ENCODE measurements at places on chromosomes 11 and 22. TPM values are rescaled to one million over a fixed set of nuclear protein-coding genes. Genes with fewer than 3 reads are reported as not detected.
A peak's percentile ranks its signal among the peaks of the same experiment; 100 is the strongest.

DNA sequence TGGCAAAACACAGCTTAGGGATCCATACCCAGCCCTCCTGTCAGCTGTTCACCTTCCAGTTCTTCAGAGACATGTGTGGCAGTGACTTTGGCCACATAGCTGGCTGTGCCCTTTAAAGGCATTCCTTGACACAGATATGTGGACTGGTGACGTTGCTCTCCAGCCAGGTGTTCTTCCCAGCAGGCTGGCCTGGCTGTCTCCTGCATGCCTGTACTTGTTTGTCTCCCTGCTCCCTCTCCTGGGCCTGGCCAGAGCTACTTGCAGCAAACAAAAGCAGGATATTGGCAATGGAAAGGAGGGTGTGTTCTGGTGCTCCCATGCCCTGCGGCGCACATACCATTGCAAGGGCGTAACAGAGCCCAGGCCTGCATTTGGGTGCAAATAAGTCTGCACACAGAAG is 38.3 kb downstream of the PIK3IP1 start:
- H3K36me3 ChIP-seq, result peaks cover 32% of the 10 kb centered on the region
- H3K4me3 ChIP-seq, result no peak overlapping the region
- peaks cover 34% of the 10 kb centered on the region for H3K4me1 ChIP-seq
- peak overlapping the region; percentile 61 for H3K27ac ChIP-seq
- no peaks in the 10 kb centered on the region for H3K27me3 ChIP-seq

- no peak overlapping the region for H3K4me3 ChIP-seq
- no peaks in the 10 kb centered on the region for H3K36me3 ChIP-seq
- no peak overlapping the region for H3K27ac ChIP-seq
- no peaks in the 10 kb centered on the region for H3K27me3 ChIP-seq
- DNase-seq, result no peak
Measured at GRCh38 chr11:125287491-125288210, 123.1 kb downstream of the PKNOX2 start.

MS4A6A gene
- total RNA-seq, result 143 TPM

GRCh38 chr22:50696251-50696798 is 23.7 kb downstream of the SHANK3 start:
- peak; percentile 29 for DNase-seq
- H3K27ac ChIP-seq, result no peak overlapping the region
- H3K4me3 ChIP-seq, result no peak overlapping the region
- H3K4me1 ChIP-seq, result peaks cover 28% of the 10 kb centered on the region

DNA sequence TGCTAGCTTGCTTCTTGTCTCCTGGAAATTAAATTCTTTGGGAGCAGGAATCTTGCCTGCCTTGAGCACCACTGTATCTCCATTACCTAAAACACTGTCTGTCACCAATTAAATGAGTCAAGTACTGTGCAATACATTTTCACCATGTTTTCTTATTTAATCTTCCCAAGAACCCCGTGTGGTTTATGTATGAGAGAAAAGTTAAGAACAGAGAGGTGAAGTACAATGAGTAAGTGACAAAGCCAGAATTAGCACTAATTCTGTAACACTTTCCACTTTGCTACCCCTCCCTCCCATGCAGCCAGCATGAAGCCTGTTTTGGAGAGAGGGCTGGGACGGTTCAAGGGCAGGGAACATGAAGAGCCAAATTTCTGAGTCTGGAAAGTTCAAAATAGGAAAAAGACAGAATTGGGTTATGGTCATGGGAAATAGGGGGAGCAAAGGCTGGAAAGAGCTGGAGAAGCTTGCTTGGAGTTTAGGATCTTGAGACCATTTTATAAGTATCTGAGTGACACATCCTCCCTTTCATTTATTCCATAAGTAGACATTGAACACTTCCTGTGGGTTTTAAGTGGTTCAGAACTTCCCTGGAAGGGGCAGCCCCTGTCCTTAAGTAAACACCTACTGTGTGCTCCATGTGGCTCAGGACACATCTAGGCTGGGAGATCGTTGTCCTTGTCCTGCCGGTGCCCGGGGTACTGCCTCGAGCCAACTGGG is 60.5 kb upstream of the CHST1 start:
- no peaks in the 10 kb centered on the region for H3K36me3 ChIP-seq
- H3K27ac ChIP-seq, result no peak overlapping the region
- H3K4me1 ChIP-seq, result no peaks in the 10 kb centered on the region

All from left lung (tissue), 14 donors.